ENCODE measurements at places on chromosomes 1 and 21. TPM values are rescaled to one million over a fixed set of nuclear protein-coding genes. Genes with fewer than 3 reads are reported as not detected.

The CFHR1 gene
- not detected for polyA plus RNA-seq

The AKNAD1 gene
- not detected for polyA plus RNA-seq

The LCE1D gene
- polyA plus RNA-seq, result not detected

The CFHR2 gene
- not detected for polyA plus RNA-seq

The NEK2 gene
- polyA plus RNA-seq, result 0.51 TPM

- no peak for DNase-seq
These were observed 220.7 kb upstream of the VAMP3 start for GRCh38 chr1:7550261-7550865.

GRCh38 chr1:171655746-171656116 is 3.2 kb upstream of the MYOC start:
- DNase-seq, result no peak

GRCh38 chr1:241376701-241377100 is 19.7 kb upstream of the RGS7 start:
- no peak for DNase-seq

DNA sequence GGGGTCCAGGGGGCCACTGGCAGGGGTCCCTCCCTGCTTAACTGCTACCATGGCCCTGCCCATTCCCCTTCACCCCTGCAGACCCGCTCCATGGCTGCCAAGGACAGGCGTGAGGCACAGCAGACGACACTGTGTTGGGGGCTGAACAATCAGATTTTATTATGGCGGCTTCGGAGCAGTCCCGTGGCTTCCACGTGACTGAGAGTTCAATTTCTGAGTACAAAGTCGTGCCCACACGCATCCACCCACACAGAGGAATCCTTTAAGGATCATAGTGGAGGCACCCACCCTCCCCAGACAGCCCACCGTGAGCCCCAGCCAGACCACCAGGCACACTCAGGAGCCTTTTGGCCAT is 1.5 kb downstream of the HES5 start:
- no peak for DNase-seq

- peak; percentile 57 for DNase-seq
These were observed 590 bp downstream of the CNN3 start for GRCh38 chr1:94926126-94926914.

GRCh38 chr1:200042552-200043335 is 15.2 kb downstream of the NR5A2 start:
- no peak for DNase-seq

GRCh38 chr1:61375082-61375880 is 292.9 kb downstream of the NFIA start:
- DNase-seq, result no peak

GRCh38 chr1:88740784-88741183 is 56.7 kb downstream of the PKN2 start:
- DNase-seq, result no peak

GRCh38 chr21:29892379-29892778 is 47.4 kb downstream of the GRIK1 start:
- DNase-seq, result no peak

GRCh38 chr1:92901699-92902405 is 59.4 kb downstream of the DIPK1A start:
- no peak for DNase-seq

DNA sequence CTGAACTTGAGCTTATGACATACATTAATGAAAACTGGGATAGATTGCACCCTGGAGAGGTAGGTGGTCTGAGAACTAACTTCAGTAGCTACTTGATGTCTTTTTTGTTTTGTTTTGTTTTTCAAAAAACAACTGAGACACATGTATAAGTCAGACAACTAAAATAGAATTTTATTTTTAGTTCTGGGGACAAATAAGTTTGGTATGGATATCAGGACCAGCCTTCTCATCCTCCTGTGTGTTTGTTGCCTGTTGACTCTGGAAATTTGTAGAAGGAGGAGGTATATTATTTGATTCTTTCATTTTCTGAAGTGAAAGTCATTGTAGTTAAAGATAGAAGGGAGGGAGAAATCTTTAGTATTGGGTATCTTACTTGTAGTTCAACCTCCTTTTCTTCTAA is 41.5 kb downstream of the MTF2 start:
- DNase-seq, result no peak

- no peak for DNase-seq
These were observed 8.4 kb downstream of the KCNN3 start for GRCh38 chr1:154861607-154862094.

- DNase-seq, result no peak
These were observed 79.3 kb downstream of the DISP3 start for GRCh38 chr1:11558276-11558675.

GRCh38 chr1:162055062-162055461 is 14.4 kb upstream of the NOS1AP start:
- no peak for DNase-seq

- no peak for DNase-seq
These were observed 1.9 kb downstream of the GPR25 start for GRCh38 chr1:200874694-200875093.

DNA sequence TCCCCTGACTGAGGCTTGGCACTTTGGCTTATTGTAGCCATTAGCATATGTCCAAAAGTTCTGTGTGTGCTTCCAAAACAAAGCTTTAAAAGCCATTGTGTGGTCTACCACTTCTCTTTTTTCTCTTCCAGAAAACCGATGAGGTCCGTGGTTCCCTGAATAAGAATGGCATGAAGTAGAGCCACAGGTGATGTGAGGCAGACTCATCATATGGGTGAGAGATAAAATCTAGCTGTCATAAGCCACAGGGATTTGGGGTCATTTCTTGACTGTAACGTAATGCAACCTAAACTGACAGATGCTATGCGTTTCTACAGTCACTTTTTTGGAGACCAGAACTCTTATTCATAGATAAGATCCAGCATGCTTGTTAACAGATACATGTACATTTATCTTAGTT is 7.0 kb upstream of the GREM2 start:
- DNase-seq, result no peak

DNA sequence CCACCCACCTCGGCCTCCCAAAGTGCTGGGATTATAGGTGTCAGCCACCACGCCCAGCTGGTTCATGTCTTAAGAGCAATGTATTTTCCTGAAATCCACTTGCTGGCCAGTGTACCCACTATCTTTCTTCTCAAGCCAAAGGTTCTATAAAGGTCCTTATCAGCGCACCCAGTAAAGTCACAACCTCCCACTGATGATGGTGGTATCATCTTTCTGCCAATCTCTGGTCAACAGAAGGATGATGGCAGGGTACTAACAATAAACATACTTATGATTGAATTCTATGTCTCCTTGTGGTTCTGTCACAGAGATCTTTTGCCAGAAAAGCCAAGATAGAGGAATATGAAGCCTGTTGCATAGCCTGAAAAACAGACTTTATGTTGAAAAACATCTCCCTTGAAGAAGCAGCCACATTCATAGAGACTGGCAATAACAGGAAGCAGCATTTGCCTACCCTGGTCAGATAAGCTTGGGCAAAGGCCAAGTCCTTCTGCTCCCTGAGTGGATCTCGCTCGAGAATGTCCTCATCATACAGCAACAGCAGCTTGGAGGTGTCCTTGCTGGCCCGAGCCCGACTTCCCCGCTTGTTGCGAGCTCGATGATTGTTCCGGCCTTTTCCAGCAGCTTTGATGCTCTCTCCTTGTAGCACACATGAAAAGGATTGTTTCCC is 73.0 kb downstream of the DAP3 start:
- no peak for DNase-seq

Data from CD8-positive, alpha-beta memory T cell (primary cell).